ENCODE measurements at places on chromosomes 16 and 17. TPM values are rescaled to one million over a fixed set of nuclear protein-coding genes. Genes with fewer than 3 reads are reported as not detected.

DNA sequence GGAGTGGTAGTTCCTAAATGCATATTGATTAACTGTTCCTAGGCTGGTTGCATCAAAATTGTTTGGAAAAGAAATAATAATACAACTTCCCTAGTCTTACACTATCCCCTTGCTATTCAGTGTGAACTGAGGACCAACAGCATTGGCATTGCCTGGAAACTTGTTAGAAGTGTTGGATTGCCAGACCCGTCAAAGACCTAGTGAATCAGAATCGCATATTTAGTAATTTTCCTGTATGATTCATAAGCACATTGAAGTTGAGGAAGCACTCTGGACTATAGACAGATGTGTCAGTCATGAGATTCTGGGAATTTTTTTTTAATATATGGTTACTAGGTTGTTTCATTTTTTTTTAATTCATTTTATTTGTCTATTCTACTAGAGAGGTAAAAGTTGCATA lies 34.7 kb upstream of the KCNJ16 start:
- DNase-seq, result no peak

DNA sequence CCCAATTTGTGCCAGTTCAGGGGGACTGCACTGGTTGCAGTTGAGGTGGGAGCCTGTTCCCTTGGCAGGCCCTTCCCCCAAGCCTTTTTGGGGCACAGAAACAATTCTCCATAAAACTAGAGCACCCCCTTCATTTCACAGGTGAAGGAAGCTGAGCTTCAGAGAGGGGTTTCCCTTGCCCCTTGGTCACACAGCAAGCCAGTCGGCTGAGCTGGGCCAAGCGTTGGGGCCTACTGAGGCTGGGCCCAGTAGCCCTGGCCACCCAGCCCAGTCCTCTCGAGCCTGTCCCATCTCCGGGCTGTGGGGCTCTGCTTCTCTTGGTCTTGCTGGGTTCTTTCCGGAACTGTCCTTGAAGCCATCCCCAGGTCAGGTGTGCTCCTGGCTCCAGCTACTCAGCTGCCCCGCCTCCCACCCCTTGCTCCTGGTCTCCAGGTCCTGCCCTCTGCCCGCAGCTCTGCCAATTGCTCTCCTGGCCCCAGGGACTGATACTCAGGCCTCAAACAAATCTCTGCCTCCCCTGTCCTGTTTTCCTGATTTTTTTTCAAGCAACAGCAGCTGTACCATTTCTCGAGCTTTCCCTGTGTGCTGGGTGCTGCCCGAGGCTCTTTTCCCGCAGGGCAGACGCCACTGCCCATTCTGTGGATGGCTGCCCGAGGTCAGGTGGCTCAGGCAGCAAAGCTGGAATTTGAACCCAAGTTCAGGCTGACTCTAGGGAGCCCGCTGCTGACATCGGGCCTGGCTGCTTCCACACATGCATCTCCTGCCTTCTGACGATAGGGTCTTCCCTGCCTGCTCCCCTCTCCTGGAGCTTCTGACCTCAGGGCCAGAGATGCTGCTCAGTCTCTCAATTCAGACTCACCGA lies 87.4 kb upstream of the NKD1 start:
- no peak for DNase-seq

The ARMC5 gene
- 6.2 TPM for total RNA-seq

The SHISA6 gene
- total RNA-seq, result 0.19 TPM

Measured in heart right ventricle (tissue), 16 donors.